T47D (cell line): ENCODE measurements at places on chromosomes 6 and 20.

DNA sequence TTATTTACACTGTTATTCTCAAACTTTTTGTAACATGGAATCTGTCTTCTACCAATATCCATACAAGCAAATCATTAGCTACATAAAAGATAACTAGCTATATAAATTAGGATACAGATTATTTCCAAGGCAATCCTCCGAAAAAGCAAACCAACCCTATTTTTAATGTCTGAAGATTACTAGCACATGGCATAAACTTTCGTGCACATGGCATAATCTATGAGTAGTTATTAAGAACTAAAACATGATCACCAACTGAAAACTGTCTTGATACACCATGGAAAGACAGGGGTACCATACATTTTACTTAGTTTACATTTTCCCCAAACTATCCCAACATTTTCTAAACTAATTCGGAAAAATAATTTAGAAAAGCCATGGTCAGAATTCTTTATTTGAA is 54.4 kb downstream of the CYP39A1 start:
- DNase-seq: no peak

DNA sequence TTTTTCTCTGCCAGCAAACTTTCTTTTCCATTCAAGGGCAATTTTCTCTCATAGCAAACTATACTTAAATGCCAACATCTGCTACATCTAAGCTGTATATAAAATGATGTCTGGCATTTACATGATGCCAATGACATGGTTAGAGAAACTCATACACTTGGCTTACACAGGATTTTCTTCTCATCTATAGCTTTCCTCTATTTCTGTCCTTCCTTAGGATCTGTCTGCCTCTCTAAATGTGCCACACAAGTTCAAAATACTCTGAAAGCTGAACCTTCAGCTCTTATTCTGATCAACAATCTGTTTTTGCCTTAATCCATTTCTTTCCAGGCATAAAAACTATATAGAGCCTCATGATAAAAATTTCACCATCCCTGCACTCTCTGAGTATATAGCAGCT is 290.9 kb upstream of the RNF217 start:
- DNase-seq: no peak

DNA sequence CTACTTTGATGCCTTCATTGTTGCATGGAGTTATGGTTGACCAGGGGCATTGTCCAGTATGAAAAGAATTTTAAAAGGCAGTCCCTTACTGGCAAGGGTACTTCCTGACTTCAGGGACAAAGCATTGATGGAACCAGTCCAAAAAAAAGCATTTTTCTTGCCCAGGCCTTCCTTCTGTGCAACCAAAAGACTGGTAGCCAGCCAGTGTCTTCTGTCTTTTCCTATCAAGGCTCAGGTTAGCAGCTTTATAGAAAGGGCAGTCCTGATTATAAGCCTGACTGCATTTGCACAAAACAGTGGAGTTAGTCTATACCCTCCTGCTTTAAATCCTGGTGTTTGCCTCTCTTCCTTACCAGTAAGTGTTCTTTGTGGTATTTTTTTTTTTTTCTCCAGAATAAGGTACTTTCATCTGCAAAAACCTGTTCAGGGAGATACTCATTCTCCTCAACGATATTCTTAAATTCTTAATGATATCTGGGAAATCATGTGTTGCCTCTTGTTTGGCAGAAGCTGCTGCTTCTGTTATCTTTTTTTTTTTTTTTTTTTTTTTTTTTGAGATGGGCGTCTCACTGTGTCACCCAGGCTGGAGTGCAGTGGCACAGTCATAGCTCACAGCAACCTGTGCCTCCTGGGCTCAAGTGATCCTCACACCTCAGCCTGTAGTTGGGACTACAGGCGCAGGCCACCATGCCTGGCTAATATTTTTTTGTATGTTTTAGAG is 33.9 kb downstream of the SCAF8 start:
- no peak for DNase-seq

DNA sequence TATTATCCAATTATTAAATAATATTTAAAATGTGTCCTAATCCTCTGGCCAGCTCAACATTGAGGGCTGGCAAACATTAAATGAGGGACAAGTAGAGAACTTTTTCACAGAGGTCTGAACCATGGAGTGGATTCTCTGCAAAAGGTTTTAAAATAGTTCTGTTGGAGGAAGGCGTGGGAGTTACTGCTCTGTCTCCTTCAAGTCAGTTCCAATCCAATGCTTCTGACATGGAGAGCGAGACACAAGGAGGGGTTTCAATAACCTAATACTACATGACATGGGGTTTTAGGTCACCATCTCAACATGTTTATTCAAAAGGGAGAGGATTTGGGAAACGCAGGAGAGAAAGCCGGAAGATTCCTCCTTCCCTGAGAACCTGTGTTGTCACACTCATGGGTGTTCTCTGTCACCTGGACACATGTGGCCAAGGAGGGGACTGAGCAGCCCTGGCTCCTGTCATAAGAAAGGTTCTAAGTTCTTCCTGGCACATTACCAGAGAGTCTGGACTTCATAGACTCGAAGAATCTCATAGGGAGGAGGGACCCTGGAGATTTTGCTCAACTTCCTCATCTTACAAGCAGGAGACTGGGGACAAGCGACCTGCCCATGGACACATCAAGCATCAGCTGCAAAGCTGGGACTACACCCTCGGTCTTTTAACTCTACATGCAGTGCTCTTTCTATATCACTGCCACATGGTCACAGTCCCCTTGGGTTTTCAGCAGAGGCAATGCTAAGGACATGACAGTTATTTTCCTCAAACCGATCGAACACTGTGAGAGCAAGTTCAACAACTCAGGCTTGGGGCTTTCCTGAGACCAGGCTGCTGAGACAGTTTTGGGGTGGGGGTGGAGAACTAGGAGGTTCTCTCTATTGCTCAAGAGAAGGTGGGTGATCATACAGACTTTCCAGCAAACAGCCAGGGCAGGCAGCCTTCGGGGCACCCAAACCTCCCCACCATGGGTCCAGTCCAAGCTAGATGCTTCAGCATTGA is 38.6 kb downstream of the PRDM1 start:
- no peak for DNase-seq

- DNase-seq: no peak
Observed at GRCh38 chr6:159693894-159694545, 979 bp upstream of the SOD2 start.

DNA sequence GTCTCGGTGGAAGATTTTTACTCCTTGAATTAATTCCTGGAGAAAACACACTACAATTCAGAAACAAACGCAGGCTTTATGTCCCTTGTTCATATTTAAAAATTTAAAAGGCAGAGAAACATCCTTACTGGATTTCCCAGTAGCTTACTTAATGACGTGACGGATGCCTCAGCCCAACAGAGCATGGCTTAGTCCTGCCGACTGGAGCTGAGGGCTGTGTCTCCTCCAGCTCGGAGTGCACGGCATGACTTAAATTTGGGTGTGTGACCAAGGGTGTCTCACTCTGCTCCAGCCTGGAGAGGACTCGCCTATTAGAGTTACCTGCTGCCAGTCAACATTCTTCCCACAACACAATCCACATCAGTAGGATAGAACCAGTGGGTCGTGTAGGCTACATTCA is 107.1 kb downstream of the PSMB1 start:
- no peak for DNase-seq

GRCh38 chr6:144216668-144217218 is 66.4 kb downstream of the STX11 start:
- DNase-seq: no peak

- no peak for DNase-seq
Observed at GRCh38 chr6:5584078-5584482, 322.8 kb downstream of the FARS2 start.

- DNase-seq: no peak
Observed at GRCh38 chr6:8881663-8882062, 446.3 kb upstream of the SLC35B3 start.

DNA sequence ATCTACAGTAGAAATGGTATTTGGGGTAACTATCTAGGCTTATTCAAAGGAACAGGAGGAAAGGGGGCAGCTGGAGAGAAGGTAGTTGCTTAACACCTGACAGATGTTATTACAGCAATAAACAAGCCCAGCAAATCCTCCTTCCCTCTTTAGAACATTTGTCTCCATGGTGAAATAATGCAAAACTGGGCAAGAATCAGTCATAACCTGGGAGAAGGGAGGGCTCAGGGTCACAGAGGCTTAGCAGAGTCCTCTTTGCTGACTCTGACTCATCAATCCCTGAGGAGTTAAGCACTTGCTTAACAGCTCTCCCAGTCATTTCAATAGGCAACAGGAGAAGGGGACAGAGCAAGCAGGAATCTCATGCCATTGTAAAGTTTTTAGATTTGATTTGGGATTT is 230.3 kb downstream of the IBTK start:
- DNase-seq: no peak

GRCh38 chr6:12749531-12750379 is 33.2 kb downstream of the PHACTR1 start:
- DNase-seq: no peak

DNA sequence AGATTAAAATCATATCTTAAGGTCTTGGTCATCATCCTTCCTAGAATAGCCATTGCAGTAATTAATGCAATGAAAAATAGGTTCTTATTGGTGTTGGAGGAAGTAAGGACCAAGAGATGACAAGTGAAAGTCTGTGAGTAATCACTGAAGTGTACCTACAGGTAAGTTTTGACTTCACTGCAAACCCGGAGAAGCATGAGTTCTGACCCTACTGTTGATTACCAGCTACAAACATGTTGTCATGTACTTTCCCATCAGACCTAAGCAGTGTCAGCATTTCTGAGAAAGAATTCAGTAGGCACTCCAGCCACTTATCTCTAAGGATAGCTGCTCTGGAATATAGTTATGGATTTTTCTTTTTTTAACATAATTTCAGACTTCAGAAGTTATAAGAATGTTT is 280.9 kb downstream of the ZFAND3 start:
- DNase-seq: no peak

GRCh38 chr6:485655-486170 is 94.2 kb downstream of the IRF4 start:
- DNase-seq: no peak

DNA sequence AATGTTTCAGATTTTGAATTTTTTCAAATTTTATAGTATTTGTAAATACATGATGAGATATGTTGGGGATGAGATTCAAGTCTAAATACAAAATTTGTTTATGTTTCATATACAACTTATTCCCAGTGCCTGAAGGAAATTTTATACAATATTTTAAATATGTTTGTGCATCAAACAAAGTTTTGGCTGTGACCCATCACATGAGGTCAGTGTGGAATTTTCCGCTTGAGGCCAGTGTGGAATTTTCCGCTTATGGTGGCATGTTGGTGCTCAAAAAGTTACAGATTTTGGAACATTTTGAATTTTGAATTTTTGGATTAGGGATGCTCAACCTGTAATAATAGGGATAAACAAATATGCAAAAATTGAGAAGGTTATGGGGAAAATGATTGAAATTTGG is 356.6 kb upstream of the JAG1 start:
- peak; percentile 15 for DNase-seq

DNA sequence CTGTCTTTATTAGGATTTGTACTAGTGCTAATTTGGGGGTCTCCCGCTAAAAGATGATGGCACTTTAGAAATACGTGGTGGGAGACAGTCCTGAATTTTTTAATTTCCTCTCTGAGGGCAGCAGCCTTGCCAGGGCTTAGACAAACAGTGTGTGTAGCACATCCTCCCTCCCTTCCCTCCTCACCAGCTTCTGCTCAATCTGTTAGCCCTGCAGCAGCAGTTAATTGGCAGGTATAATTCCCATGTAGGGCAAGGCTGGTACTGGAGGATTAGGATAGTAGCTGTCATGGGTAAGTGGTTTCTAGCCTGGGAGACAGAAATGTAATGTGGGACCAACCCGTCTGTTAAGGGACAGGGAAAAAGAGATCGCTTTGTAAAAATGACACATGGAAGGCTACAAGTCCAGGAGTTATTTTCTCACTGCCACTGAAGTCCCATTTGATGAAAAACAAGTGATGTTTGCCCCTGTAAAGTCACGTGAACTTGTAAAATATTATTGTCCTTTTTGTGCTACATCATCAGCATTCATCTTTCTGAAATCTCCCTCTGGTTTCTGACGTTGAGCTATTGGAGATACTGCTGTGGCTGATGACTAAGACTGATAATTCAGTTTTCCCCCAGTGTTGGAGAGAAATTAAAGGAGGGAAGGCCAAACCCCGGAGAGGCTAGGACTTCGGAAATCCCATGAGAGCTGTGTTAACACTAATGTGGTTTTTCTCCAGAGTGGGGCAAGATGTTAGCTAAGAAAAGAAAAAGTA is 40.6 kb downstream of the CTNNBL1 start:
- DNase-seq: no peak

GRCh38 chr6:63926258-63926780 is 290.7 kb downstream of the PHF3 start:
- no peak for DNase-seq

- DNase-seq: no peak
Observed at GRCh38 chr6:19811397-19812079, 25.6 kb upstream of the ID4 start.

DNA sequence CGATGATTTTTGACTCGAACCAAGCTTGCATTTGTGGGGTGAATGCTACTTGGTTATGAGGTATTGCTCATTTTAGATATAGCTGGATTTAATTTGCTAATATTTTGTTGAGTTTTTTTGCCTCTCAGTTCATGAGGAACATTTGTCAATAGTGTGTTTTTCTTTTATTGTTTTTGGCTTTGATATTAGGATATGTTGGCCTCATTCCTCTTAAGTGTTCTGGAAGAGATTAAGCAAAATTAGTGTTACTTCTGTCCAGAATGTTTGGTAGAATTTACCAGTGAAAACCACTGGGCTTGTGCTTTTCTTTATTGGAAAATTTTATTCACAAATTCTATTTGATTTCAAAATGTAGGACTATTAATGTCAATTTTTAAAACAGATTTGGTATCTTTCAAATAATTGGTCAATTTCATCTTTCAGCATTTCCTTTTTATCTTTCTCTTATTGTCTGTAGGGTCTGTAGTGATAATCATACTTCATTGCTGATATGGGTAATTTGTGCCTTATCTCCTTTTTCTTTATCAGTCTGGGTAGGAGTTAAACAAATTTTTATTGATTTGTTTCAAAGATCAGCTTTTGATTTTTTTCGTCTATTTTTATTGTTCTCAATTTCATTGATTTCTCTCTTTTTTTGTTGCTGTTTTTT is 14.1 kb downstream of the AIG1 start:
- no peak for DNase-seq

- no peak for DNase-seq
Observed at GRCh38 chr20:13042458-13042794, 33.7 kb downstream of the SPTLC3 start.

- no peak for DNase-seq
Observed at GRCh38 chr6:48290595-48290994, 179.6 kb upstream of the PTCHD4 start.
